ENCODE measurements at places on chromosomes 1 and 21.

DNA sequence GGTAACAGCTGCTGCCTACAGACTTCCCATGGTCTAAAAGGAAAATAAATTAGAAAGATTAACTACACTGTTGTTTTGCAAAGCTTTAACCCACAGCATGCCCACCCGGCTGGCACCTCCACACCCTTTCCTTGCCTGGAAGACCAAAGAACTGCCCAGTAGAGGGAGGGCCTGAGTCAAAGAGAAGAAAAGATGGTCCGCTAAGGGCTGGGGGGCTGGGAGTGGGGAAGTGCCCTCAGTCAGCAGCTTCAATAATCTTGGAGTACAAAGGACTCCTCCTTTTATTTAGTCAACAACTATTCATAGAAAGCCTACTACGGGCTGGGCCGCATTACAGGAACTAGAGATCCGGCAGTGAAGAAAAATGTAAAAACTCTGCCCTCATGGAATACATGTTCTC lies 40.6 kb downstream of the ERI3 start:
- DNase-seq = no peak

- no peak for DNase-seq
Observed at GRCh38 chr1:234845097-234845660, 235.2 kb upstream of the IRF2BP2 start.

- DNase-seq = no peak
Observed at GRCh38 chr1:29698033-29698432, 461.7 kb downstream of the PTPRU start.

DNA sequence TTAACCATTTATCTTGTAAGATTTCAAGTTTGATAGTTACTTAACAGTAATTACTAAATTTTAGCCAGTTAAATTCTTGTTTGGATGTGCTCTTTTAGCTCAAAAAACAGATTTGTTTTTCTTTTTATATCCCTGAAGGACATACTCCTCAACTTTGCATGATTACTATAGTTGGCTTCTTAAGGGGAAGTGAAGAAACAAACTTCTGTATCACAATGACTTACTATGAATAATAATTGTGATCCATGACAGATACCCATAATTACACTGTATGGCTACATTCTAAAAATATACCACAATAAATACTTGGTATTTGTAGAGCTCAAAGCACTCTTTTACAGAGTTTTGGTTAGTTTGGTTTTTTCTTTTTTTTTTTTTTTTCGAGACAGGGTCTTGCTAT lies 55.8 kb downstream of the IARS2 start:
- no peak for DNase-seq

Data from NCI-H524 treated with DMSO at 0.1 percent for 48 hours (cell line).